ENCODE measurements at places on chromosomes 1 and 21.

DNA sequence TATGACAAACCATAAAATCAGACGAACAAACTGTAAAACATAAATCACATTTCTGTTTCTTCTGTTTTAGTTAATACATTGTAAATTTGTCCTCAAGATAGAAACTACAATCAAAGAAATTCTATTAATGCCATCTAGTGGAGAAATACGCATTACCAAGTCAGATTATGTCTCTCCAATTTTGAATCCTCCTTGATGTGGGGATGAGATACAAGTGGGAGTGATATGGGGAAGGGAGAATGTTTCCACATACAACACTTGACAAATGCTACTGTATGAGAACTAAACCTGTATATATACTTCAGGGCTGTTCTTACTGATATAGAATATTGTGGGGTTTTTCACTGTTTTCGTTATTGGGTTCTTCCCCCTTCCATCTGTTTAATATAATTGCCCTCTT, 2.6 kb downstream of the HFM1 start:
- H3K27ac ChIP-seq, result no peak overlapping the region
- H3K36me3 ChIP-seq, result no peaks in the 10 kb centered on the region
- H3K4me1 ChIP-seq, result peaks cover 14% of the 10 kb centered on the region
- no peak overlapping the region for H3K4me3 ChIP-seq

GRCh38 chr1:73604211-73604610, 593.8 kb downstream of the LRRIQ3 start:
- no peaks in the 10 kb centered on the region for H3K27me3 ChIP-seq
- no peak overlapping the region for H3K4me3 ChIP-seq
- no peak for DNase-seq
- H3K36me3 ChIP-seq, result no peaks in the 10 kb centered on the region

- H3K27ac ChIP-seq, result no peak overlapping the region
- H3K27me3 ChIP-seq, result no peaks in the 10 kb centered on the region
Measured at GRCh38 chr1:205275133-205275532, 46.4 kb downstream of the NUAK2 start.

DNA sequence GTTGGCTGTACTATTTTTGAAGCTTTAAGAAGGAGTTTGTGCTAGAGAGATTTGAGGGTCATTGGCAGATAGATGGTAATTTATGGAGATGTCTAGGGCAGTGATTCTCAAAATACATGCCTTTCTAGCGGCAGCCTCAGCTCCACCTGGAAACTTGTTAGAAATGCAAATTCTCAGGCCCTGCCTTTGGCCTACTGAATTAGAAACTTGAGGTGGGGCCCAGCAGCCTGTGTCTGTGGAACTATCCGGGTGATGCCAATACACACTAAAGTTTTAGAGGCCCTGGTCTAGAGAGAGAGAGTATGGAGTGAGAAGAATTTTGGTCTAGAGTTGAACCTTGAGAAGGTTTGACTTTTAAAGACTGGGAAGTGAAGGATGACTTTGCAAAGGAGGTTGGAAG, 82.5 kb downstream of the CDC14A start:
- no peak for DNase-seq
- no peaks in the 10 kb centered on the region for H3K27me3 ChIP-seq
- H3K4me3 ChIP-seq, result no peak overlapping the region
- H3K27ac ChIP-seq, result no peak overlapping the region
- H3K36me3 ChIP-seq, result no peaks in the 10 kb centered on the region

- no peaks in the 10 kb centered on the region for H3K4me1 ChIP-seq
- no peaks in the 10 kb centered on the region for H3K36me3 ChIP-seq
- H3K27me3 ChIP-seq, result no peaks in the 10 kb centered on the region
- no peak overlapping the region for H3K4me3 ChIP-seq
- DNase-seq, result no peak
Measured at GRCh38 chr1:221188458-221188857, 309.2 kb downstream of the HLX start.

DNA sequence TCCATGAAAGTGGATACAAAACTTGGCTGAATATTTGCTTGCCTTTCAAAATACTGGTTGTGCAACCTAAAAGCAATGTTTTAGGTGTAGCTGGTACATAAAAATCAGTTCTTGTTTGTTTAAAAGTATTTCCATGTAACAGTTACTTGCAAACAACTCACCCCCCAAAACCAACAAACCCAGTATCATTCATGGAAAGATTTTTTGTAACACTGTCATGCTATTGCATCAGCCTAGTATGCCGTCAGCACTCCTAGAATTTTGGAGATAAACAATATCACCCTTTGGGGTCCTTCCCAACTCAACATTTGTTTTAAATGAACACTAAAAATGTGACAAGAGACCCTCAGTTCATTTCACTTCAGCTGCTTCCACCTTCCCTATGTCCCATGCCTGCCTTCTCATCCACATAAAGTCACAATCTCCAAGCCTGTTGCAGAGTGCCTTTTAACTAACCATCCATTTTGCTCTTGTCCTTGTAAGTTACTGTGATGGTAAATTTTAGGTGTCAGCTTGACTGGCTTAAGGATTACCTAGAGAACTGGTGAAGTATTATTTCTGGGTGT, 425.3 kb downstream of the DUSP10 start:
- H3K27me3 ChIP-seq, result no peaks in the 10 kb centered on the region
- H3K36me3 ChIP-seq, result no peaks in the 10 kb centered on the region
- no peak overlapping the region for H3K4me3 ChIP-seq
- H3K4me1 ChIP-seq, result no peaks in the 10 kb centered on the region
- no peak for DNase-seq

- H3K4me3 ChIP-seq, result no peak overlapping the region
- no peaks in the 10 kb centered on the region for H3K27me3 ChIP-seq
- DNase-seq, result no peak
- peak overlapping the region; percentile 81 for H3K27ac ChIP-seq
Measured at GRCh38 chr1:16174886-16175598, 19.2 kb upstream of the EPHA2 start.

DNA sequence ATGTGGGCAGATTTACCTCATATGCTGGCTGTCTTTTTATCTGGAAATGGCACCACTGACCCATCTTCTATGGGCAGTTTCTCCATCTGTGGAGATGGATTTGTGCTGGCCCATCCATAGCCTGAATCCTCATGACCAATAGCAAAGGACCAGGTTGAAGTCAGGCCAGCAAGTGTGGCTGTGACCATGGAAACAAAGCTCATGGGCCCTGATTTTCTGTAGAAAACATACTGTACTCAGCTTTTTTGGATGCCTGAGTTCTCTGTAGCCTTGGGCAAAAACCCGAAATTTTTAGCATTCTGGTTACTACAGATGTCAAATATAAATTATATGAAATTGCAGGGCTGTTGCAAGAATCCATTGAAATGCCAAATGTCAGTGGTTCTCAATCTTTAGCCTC, 155.0 kb downstream of the PLXNA2 start:
- DNase-seq, result no peak
- H3K4me1 ChIP-seq, result peaks cover 16% of the 10 kb centered on the region
- H3K36me3 ChIP-seq, result no peaks in the 10 kb centered on the region
- H3K4me3 ChIP-seq, result no peak overlapping the region
- H3K27ac ChIP-seq, result no peak overlapping the region

GRCh38 chr1:108560874-108561459, 1.1 kb downstream of the EEIG2 start:
- peak overlapping the region; percentile 71 for H3K27ac ChIP-seq
- peaks cover 5% of the 10 kb centered on the region for H3K4me1 ChIP-seq
- H3K4me3 ChIP-seq, result peak overlapping the region; percentile 77
- no peaks in the 10 kb centered on the region for H3K27me3 ChIP-seq
- DNase-seq, result peak; percentile 49

- H3K27ac ChIP-seq, result no peak overlapping the region
- H3K4me1 ChIP-seq, result no peaks in the 10 kb centered on the region
- H3K27me3 ChIP-seq, result peaks cover 11% of the 10 kb centered on the region
- H3K36me3 ChIP-seq, result no peaks in the 10 kb centered on the region
- no peak for DNase-seq
Measured at GRCh38 chr1:44571712-44572571, 102.3 kb downstream of the TMEM53 start.

- H3K27ac ChIP-seq, result no peak overlapping the region
- no peaks in the 10 kb centered on the region for H3K27me3 ChIP-seq
- H3K4me1 ChIP-seq, result no peaks in the 10 kb centered on the region
- DNase-seq, result no peak
Measured at GRCh38 chr1:155671750-155672149, 16.8 kb downstream of the YY1AP1 start.

GRCh38 chr1:111832521-111833155, 76.9 kb downstream of the DDX20 start:
- no peak overlapping the region for H3K4me3 ChIP-seq
- no peak overlapping the region for H3K27ac ChIP-seq
- no peaks in the 10 kb centered on the region for H3K36me3 ChIP-seq
- no peaks in the 10 kb centered on the region for H3K4me1 ChIP-seq
- DNase-seq, result no peak
- no peaks in the 10 kb centered on the region for H3K27me3 ChIP-seq

GRCh38 chr21:33124889-33125288, 54.9 kb downstream of the OLIG1 start:
- no peaks in the 10 kb centered on the region for H3K36me3 ChIP-seq
- no peaks in the 10 kb centered on the region for H3K27me3 ChIP-seq
- H3K4me1 ChIP-seq, result peaks cover 9% of the 10 kb centered on the region
- no peak overlapping the region for H3K4me3 ChIP-seq
- no peak for DNase-seq

- no peak overlapping the region for H3K27ac ChIP-seq
- H3K36me3 ChIP-seq, result no peaks in the 10 kb centered on the region
- no peaks in the 10 kb centered on the region for H3K27me3 ChIP-seq
- peaks cover 10% of the 10 kb centered on the region for H3K4me1 ChIP-seq
Measured at GRCh38 chr1:208988811-208989222, 594.7 kb upstream of the CAMK1G start.

- H3K27me3 ChIP-seq, result no peaks in the 10 kb centered on the region
- H3K4me1 ChIP-seq, result peaks cover 16% of the 10 kb centered on the region
- no peaks in the 10 kb centered on the region for H3K36me3 ChIP-seq
Measured at GRCh38 chr1:231157311-231157710, 4.5 kb upstream of the TRIM67 start.

DNA sequence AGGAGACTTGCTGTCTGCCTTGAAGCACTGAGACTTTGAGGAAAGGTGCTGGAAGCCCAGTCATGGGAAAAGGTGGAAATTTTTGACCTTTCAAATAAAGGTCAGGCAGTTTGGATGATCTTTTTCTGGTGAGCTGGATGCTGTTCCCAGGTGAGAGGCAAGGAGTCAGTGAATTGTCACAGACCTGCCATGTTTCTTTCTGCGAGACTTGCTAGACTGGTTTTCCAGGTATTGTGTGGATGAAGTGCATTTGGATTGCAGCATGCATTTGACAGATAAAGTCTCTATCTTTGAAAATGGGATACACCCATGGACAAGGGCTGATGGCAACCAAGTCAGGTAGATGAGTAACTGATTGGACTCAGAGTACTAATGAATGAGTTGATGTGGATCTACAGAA, 65.7 kb upstream of the NHLH2 start:
- H3K4me3 ChIP-seq, result no peak overlapping the region
- no peak for DNase-seq
- H3K27ac ChIP-seq, result no peak overlapping the region
- H3K27me3 ChIP-seq, result no peaks in the 10 kb centered on the region
- no peaks in the 10 kb centered on the region for H3K36me3 ChIP-seq
- no peaks in the 10 kb centered on the region for H3K4me1 ChIP-seq

DNA sequence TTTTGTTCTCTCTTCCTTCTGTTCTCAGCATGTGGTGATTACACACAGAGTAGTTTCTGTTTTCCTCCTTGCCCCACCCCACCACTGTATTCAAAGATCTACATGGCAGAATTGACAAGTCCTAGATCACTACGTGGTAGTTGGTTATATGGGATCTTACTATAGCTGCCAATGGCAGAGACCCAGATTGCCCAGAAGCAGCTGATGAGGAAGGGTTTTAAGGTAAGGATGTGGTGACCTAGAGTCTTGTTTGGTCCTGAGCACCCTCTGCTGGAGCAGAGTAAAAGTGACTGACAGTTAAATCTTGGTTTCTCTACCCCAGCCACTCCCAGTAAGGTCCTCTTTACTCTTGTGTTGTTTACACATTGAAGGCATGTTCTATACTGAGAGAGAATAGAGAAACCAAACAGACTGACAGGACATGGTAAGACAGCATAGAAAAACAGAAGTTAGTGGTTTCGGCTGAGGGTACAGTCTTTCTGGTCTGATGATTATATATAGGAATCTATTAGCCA, 22.8 kb upstream of the STRIP1 start:
- no peaks in the 10 kb centered on the region for H3K27me3 ChIP-seq
- H3K4me3 ChIP-seq, result no peak overlapping the region
- no peak for DNase-seq
- peaks cover 12% of the 10 kb centered on the region for H3K4me1 ChIP-seq
- H3K36me3 ChIP-seq, result peaks cover 9% of the 10 kb centered on the region

- peaks cover 22% of the 10 kb centered on the region for H3K4me1 ChIP-seq
- H3K4me3 ChIP-seq, result no peak overlapping the region
- H3K36me3 ChIP-seq, result peaks cover 22% of the 10 kb centered on the region
Measured at GRCh38 chr1:109242387-109242786, 7.0 kb upstream of the CELSR2 start.

DNA sequence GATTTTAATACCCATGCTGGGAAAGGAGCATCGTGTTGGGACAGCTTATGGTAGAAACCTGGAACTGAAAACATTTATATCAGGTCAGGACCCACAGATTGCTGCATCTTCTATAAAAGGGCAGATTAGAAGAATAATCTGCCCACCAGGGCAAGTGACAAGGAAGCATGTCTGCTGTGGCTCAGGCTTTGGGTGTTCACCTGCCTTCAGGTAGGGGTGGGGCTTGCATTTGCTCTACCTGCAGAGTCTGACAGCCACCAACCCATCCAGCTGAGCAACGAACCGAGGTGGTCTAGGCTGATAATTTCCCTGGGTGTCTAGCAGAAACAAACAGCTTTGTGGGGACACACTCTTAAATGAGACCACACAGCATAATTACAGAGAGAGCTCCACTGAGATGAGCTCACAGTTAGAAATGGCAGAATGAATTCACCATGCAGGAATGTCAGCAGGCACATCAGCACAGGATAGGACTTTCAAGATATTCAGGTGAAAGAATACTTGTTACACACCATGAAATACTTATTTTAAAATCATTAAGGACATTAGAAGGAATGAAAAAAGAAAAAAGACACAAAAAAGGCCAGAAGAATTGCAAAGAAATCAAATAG, 36.1 kb upstream of the B3GALT5 start:
- no peaks in the 10 kb centered on the region for H3K36me3 ChIP-seq
- DNase-seq, result no peak
- H3K27me3 ChIP-seq, result no peaks in the 10 kb centered on the region
- H3K4me3 ChIP-seq, result no peak overlapping the region
- H3K27ac ChIP-seq, result no peak overlapping the region
- H3K4me1 ChIP-seq, result peaks cover 8% of the 10 kb centered on the region

DNA sequence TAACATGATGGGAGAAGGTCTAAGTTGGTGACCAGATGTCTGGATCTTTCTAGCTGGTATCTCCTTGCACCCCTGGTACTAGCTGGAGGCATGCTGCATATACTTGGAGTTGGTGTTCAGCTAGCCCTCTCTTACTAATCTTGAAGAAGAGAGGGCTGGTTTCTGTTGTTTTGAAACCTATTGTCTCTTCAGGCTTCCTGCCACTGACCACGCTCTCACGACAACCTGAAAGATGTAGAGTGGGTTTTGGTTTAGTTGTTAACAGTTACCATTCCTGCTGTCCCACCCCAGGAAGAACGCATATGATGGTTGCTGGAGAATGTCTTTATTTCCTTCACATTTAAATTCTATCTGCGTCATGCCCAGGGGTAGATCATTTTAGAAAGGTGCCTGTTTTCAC, 3.6 kb downstream of the MAN1C1 start:
- DNase-seq, result no peak
- no peak overlapping the region for H3K27ac ChIP-seq
- no peaks in the 10 kb centered on the region for H3K27me3 ChIP-seq

Data from heart right ventricle (tissue), 16 donors.